Natural killer cell treated with Interleukin-12 subunit alpha and Interleukin-12 subunit beta and Interleukin-15 and Interleukin-18, amount 100 ng/mL, for 72 hours (primary cell): ENCODE measurements at places on chromosomes 2 and 18. TPM values are rescaled to one million over a fixed set of nuclear protein-coding genes. Genes with fewer than 3 reads are reported as not detected.

- no peaks in the 10 kb centered on the region for H3K36me3 ChIP-seq
- H3K27ac ChIP-seq = no peak overlapping the region
- peaks cover 65% of the 10 kb centered on the region for H3K27me3 ChIP-seq
- H3K4me3 ChIP-seq = no peak overlapping the region
- peaks cover 9% of the 10 kb centered on the region for H3K4me1 ChIP-seq
Measured at GRCh38 chr2:219527076-219527394, 12.8 kb downstream of the ASIC4 start.

Gene TWIST2
- total RNA-seq = not detected

Gene DNAJC5G
- total RNA-seq = not detected

GRCh38 chr18:2662990-2663389, 7.5 kb downstream of the SMCHD1 start:
- H3K4me3 ChIP-seq = peak overlapping the region; percentile 27
- no peak for DNase-seq
- peaks cover 70% of the 10 kb centered on the region for H3K4me1 ChIP-seq
- peak overlapping the region; percentile 60 for H3K27ac ChIP-seq
- H3K27me3 ChIP-seq = no peaks in the 10 kb centered on the region

DNA sequence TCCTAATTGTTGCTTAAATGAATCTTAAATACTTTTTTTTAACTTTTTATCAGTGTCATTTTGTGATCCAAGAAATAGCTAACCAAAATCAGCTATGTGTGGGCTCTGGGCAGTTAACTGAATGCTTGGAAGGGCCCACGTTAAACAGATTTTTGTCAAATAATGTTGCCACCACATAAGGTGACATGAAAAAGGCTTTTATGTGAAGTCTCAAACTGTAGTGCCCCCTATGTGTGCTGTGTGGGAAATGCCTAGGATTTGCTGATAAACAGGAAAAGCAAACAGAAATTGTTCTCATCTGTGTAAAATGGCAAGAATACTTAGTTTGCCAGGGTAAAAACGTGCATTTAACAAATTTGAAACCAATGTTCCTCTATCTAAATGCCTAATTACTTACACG, 242.2 kb downstream of the ZNF516 start:
- H3K36me3 ChIP-seq = no peaks in the 10 kb centered on the region
- no peak overlapping the region for H3K4me3 ChIP-seq
- H3K27me3 ChIP-seq = peaks cover 7% of the 10 kb centered on the region
- no peaks in the 10 kb centered on the region for H3K4me1 ChIP-seq
- no peak overlapping the region for H3K27ac ChIP-seq

DNA sequence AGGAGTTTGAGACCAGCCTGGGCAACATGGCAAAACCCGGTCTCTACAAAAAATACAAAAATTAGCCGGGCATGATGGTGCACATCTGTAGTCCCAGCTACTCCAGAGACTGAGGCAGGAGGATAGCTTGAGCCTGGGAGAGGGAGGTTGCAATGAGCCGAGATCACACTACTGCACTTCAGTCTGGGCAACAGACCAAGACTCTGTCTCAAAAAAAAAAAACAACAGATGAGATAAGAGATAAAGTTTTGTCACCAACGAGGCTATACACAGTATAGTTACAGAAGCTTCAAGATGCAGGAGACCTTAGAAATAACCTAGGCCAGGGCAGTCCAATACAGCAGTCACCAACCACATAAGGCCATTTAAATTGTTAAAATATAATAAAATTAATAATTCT, 9.4 kb downstream of the FAM124B start:
- H3K27me3 ChIP-seq = peaks cover 6% of the 10 kb centered on the region
- H3K36me3 ChIP-seq = no peaks in the 10 kb centered on the region
- no peak for DNase-seq
- H3K27ac ChIP-seq = no peak overlapping the region

- peaks cover 8% of the 10 kb centered on the region for H3K4me1 ChIP-seq
- H3K27ac ChIP-seq = no peak overlapping the region
- DNase-seq = no peak
- no peak overlapping the region for H3K4me3 ChIP-seq
Measured at GRCh38 chr2:41735006-41735405, 312.8 kb upstream of the PKDCC start.

DNA sequence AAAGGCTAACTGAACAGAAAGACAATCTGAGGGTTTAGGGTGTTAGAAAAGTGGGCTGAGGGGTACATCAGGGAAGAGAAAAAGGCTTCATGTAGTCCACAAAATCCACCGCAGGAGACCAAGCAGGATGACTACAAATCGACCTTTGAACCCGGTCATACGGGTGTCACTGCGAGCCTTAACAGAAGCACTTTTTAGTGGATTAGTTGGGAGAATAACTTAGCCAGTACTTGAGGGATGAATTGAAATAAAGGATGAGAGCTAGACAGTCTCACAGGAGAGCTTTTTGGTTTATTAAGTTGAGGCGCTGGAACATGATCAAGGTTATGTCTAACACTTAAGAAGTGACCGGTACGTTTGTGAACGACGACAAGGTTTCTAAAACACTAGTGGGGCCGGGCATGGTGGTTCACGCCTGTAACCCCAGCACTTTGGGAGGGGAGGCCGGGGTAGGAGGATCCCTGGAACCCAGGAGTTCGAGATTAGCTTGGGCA, 217.7 kb downstream of the MCFD2 start:
- H3K4me1 ChIP-seq = peaks cover 37% of the 10 kb centered on the region
- no peaks in the 10 kb centered on the region for H3K36me3 ChIP-seq
- DNase-seq = no peak

Gene ZAP70
- total RNA-seq = 191 TPM

DNA sequence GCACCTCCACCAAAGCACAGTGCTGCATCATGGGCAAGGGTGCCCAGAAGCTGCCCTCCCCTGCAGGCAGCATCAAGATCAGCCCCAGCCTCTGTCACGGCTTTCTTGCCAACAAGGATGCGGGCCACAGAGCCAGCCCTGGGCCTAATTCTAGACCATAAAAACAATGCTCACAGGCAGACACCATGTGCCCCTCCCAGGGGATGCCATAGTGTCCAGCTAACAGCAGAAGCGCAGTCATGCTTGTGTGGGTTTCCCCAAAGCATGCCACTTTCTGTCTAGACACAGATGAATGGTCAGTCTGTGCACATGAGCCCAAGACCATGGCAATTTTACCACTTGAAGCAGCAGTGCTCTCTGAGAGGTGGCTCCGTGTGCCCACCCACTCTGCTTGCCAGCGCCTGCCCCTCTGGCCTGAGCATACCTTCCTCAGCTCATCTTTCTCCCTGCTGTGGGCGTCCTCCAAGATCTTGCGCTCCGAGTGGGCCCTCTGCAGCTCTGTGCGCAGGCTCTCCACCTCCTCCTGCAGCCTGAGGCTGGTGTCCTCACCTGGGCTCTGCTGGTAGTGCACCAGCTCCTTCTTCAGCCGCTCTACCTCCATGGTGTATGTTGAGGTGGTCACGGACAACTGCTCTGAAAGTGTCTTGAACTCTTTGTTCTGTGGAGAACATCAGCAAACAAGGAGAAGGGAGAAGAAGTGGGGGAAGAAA, 81.3 kb upstream of the ACAA2 start:
- H3K4me3 ChIP-seq = no peak overlapping the region
- no peak overlapping the region for H3K27ac ChIP-seq
- peaks cover 14% of the 10 kb centered on the region for H3K27me3 ChIP-seq
- H3K36me3 ChIP-seq = no peaks in the 10 kb centered on the region

Gene TIMM21
- total RNA-seq = 39.3 TPM

GRCh38 chr18:61825386-61825785, 67.4 kb downstream of the RNF152 start:
- no peak for DNase-seq
- H3K27me3 ChIP-seq = peaks cover 20% of the 10 kb centered on the region
- no peak overlapping the region for H3K27ac ChIP-seq
- H3K4me3 ChIP-seq = no peak overlapping the region

- H3K36me3 ChIP-seq = peaks cover 9% of the 10 kb centered on the region
Measured at GRCh38 chr18:80159713-80160636, 50.9 kb downstream of the ADNP2 start.

DNA sequence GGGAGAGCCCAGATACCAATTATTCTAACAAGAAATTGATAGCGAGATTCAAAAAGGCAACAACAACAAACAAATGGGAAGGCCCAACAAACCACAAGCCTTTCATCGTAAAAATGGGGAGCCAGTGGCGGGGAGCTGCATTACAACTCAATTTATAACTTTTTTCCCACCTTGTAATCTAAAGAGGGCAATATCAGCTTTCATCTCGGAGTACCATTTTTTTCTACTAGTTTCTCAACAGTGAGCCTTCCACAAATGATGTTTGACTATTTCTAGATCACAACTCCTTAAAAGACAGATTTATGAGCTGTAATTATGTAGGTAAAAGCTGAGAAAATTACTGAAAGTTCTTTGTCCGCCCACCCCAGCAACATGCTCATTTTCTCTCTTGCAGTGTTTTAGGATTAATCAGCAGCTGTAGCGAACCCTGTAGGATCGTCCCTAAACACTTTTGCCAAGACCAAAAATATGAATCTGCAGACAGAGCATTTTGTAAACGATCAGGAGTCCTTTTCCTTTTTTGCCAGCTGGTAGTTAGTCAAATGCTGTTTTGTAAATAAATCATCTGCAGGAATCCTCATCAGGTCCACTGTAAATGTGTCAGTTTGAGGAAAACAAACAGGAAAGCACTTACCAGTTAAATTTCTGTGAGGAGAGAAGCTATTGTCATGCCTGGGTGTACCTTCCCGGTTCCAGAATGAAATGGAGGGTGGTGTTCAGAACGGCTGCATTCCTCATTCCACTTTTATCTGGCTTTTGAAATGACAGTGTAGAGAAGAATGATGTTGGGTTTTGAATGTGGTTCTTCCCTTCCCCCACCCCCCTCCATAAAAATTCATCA, 53.2 kb downstream of the EEF1B2 start:
- no peaks in the 10 kb centered on the region for H3K36me3 ChIP-seq
- H3K4me3 ChIP-seq = no peak overlapping the region
- peaks cover 32% of the 10 kb centered on the region for H3K27me3 ChIP-seq
- no peak for DNase-seq

Gene CYP27C1
- not detected for total RNA-seq

- no peaks in the 10 kb centered on the region for H3K36me3 ChIP-seq
- no peak overlapping the region for H3K4me3 ChIP-seq
- H3K27ac ChIP-seq = no peak overlapping the region
- no peaks in the 10 kb centered on the region for H3K4me1 ChIP-seq
Measured at GRCh38 chr2:109279243-109279860, 150.3 kb downstream of the SH3RF3 start.

- H3K4me3 ChIP-seq = no peak overlapping the region
- peaks cover 33% of the 10 kb centered on the region for H3K27me3 ChIP-seq
- DNase-seq = no peak
- no peaks in the 10 kb centered on the region for H3K4me1 ChIP-seq
Measured at GRCh38 chr2:9071584-9072124, 68.2 kb upstream of the MBOAT2 start.

DNA sequence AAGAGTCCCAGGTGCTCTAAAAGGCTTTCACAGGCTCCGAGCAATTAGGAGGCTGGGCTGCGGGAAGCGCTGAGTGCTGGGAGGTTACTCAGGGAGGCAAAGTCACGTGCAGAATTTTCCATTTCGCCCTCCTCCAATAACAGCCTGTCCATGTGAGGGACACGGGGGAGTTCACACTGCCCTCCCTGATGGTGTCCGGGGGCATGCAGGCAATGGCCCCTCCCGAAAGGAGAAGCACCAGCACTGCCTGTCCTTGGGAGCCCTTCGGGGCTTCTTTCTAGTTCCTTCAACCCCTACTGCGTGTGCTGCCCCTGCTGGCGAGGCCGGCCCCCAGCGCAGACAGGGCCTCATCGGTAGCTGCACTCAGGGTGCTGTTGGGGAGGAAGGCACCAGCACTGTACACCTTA, 63.1 kb upstream of the HPCAL1 start:
- no peaks in the 10 kb centered on the region for H3K36me3 ChIP-seq
- H3K4me1 ChIP-seq = peaks cover 7% of the 10 kb centered on the region
- H3K27ac ChIP-seq = no peak overlapping the region

GRCh38 chr2:28624793-28625701, 126.6 kb upstream of the PPP1CB start:
- peaks cover 64% of the 10 kb centered on the region for H3K4me1 ChIP-seq
- H3K27ac ChIP-seq = peak overlapping the region; percentile 90
- no peaks in the 10 kb centered on the region for H3K36me3 ChIP-seq

Gene TANC1
- total RNA-seq = 0.21 TPM

DNA sequence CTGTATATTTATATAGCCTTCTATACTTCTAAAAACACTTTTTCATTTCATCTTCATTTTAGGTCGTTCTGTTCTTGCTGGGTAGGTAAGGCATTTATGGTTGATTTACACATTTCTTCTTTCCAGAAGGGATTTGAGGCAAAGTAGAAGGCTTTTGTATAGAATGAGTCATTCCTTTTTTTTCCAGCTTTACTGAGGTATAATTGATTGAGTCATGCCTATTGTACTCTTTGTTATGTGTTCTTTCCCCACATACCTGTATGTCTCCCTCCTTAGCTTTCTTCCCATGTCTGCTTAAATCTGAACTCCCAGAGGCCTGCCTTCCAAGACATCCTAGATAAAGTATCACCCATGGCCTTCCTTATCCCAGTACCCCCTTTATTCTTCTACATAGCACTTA, 4.8 kb upstream of the CDC42EP3 start:
- no peak for DNase-seq
- H3K36me3 ChIP-seq = no peaks in the 10 kb centered on the region
- no peak overlapping the region for H3K27ac ChIP-seq
- no peaks in the 10 kb centered on the region for H3K27me3 ChIP-seq
- H3K4me3 ChIP-seq = no peak overlapping the region
- peaks cover 17% of the 10 kb centered on the region for H3K4me1 ChIP-seq

Gene SLC5A7
- total RNA-seq = not detected

Gene SERPINB11
- not detected for total RNA-seq

DNA sequence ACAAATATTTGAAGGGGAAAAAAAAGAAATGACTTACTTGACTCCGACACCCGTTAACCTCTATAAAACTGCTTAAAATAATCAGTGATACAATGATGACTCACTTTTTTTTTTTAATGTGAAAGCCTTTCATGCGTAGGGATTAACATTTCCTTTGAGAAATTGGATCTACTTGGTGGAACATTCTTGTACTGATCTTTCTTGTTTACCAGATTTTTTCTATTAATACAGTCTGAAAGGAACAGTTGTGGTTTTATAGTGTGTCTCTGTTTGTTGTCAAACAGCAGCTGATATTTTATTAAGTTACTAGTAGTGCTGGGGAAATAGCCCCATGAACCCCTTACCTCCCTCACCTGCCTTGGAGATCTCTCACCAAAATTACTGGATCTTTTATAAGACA, 40.2 kb upstream of the NEB start:
- peaks cover 10% of the 10 kb centered on the region for H3K36me3 ChIP-seq
- H3K4me1 ChIP-seq = no peaks in the 10 kb centered on the region
- no peak overlapping the region for H3K27ac ChIP-seq
- H3K4me3 ChIP-seq = no peak overlapping the region
- no peaks in the 10 kb centered on the region for H3K27me3 ChIP-seq

Gene NEU2
- total RNA-seq = not detected
